Inflammatory macrophage treated with lipopolysaccharide for 4 hours (primary cell): ENCODE measurements at places on chromosomes 16 and 17.

- DNase-seq = no peak
Observed at GRCh38 chr16:50884066-50884860, 142.4 kb downstream of the CYLD start.

GRCh38 chr16:55444754-55445485 lies 34.1 kb upstream of the MMP2 start:
- DNase-seq = peak; percentile 96

DNA sequence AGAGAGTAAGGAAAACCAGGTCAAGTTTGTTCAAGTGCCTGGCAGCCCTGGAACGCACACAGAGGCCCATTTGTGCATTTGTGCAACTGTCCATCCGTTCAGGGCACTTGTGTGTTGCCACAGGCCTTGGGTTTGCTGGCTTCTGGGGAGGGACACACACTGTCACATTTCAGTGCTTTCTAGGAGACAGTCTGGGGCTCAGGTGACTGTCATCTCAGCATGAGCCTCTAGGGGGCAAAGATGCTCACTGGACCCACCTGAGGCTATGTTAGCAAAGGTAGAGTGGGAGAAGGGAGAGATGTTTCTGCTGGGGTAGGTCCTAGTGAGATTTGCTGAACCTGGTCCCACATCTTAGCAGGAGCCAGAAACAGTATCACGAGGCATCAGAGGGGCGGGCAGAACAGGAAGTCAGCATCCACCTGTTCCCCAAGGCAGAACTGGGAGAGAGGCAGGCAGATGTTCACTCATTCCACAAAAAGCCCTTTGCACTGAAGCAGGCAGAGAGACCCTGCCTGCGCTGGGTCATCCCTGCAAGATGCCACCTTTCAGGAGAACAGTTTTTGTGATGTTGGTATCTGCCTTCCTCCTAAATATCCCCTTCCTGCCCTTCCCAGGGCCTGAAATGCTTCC lies 48.5 kb downstream of the RAI1 start:
- DNase-seq = no peak

- no peak for DNase-seq
Observed at GRCh38 chr16:17345043-17345442, 125.7 kb downstream of the XYLT1 start.

GRCh38 chr17:74520016-74520434 lies 11.2 kb downstream of the CD300LB start:
- peak; percentile 75 for DNase-seq

- no peak for DNase-seq
Observed at GRCh38 chr17:12282056-12282455, 261.4 kb downstream of the MAP2K4 start.

DNA sequence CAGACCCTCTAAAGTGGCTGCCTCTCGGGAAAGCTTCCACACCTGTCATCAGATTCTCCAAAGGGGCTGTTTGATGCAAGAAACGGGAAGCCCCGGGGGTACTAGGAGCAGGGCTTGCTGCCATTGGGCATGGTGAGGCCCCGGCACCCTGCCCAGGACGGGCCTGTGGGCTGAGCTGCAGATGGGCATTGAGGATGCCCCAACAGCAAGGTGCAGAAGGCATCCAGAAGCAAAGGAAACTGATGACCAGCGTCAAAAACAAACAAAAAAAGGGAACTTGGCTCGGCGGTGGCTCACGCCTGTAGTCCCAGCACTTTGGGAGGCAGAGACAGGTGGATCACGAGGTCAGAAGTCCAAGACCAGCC lies 1.5 kb upstream of the LIMD2 start:
- peak; percentile 37 for DNase-seq

DNA sequence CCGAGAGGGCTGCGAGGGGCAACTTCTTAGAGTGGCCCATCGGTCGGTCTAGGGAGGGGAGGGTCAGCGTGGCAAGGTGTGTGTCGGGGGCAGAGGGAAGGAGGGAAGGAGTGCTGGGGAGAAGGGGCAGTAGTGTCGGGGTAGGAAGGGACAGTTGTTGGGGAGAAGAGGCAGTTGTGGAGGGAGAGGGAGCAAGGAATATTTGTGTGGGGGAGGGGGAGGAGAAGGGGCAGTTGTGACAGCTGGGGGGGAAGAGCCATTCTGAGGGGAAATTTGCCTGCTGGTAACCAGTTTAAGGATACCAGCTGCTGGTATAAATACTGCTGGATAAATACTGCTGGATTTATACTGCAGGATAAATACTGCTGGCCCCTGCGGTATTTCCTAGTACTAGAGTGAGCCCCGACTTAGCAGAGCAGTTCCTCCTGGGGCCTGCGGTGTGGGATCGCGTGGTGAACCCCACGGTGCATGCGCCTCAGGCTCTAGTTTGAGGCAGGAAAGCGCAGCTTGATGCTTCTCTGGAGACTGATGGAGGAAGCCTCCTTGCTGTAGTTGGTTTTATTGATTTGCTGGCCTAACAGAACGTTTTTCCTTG lies 309 bp downstream of the DNAH2 start:
- DNase-seq = peak; percentile 11

- DNase-seq = no peak
Observed at GRCh38 chr17:38451030-38451839, 23.0 kb downstream of the ARHGAP23 start.

- DNase-seq = no peak
Observed at GRCh38 chr16:57611706-57612105, 16.7 kb upstream of the ADGRG1 start.

GRCh38 chr17:55093353-55093752 lies 124.8 kb downstream of the STXBP4 start:
- DNase-seq = no peak

- no peak for DNase-seq
Observed at GRCh38 chr16:19672378-19672777, 45.6 kb downstream of the KNOP1 start.

DNA sequence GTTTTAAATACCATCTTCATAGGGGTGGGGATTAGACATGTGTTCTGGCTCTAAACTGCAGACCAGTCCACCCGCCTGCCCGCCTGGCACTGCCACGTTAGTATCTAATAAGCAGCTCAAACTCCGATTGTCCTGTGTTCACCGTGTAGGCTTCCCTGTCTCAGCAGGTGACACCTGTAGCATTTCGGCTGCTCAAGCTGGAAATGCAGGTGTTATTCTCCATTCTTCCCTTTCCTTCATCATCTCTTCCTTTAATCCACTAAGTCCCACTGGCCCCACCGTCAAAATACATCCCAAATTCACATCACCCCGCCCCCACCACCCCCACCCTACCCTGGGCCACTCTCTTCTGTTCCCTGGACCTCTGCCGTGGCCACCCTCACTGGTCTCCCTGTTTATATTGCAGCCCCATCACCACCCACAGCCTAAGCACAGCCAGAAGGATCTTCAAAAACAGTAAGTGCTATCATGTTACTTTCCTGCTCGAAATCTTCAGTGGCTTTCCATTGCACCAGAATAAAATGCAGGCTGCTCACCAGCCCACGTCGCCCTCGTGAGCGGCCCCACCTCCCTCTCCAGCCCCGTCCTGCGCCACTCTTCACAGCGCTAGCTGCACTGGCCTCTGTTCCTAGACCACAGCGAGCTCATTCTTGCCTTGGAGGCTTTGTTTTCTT lies 65.1 kb downstream of the RTN4RL1 start:
- DNase-seq = no peak

DNA sequence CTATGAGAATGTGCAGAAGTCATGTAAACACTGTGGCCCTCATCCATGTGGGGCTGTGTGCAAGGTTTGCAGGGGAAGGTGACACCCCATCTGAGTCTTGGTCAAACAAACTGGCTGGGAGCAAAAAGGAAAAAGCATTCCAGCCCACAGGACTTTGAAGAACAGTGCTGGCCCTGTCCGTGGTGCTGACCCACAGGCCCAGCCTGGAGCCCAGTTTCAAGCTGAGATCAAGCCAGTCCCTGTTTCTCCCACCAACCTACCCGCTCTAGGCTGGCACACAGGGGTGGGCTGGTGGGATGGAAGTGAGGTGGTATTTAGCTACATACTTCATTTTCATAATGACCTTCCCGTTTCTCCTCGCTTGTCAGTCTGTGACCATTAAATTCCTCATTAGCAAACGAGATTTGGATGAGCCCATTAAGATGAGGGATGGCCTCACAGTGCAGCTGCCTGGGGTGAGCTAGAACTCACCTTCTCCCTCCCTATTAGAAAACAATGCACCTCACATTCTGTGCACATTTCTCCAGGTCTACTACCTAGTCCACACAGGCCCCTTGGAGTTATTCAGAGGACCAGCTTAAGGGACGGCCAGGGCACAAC lies 12.6 kb upstream of the RPL38 start:
- no peak for DNase-seq

DNA sequence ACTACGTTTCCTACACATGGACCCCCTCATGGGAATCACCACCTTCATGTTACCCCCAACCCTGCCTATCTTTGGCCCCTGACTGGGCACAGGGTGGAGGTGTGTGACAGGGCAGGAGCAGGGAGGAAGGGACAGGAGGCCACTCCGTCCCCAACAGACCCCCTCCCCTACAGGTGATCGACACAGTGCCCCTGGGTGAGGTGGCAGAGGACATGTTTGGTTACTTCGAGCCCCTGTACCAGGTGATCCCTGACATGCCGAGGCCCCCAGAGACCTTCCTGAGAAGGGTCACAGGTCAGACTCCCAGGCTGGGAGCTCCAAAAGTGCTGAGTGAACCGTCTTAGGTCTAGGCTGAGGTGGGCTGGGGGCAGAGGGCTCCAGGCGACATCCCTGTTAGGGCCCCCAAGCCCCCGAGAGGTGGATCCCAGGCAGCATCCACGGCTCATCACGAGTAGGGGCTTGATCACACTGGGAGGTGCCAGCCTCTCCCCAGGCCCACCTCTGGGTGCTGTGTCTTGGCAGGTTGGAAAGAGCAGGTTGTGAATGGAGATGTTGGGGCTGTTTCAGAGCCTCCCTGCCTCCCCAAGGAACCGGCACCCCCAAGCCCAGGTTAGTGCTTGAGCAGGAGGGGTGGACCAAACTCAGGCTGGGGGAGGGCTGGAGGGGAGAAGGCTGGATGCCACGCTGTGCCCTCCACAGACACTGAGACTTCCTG lies 1.5 kb downstream of the ACBD4 start:
- no peak for DNase-seq

- no peak for DNase-seq
Observed at GRCh38 chr16:53457670-53458069, 23.4 kb downstream of the RBL2 start.

GRCh38 chr16:63082101-63082500 lies 1045.9 kb upstream of the CDH8 start:
- DNase-seq = no peak

DNA sequence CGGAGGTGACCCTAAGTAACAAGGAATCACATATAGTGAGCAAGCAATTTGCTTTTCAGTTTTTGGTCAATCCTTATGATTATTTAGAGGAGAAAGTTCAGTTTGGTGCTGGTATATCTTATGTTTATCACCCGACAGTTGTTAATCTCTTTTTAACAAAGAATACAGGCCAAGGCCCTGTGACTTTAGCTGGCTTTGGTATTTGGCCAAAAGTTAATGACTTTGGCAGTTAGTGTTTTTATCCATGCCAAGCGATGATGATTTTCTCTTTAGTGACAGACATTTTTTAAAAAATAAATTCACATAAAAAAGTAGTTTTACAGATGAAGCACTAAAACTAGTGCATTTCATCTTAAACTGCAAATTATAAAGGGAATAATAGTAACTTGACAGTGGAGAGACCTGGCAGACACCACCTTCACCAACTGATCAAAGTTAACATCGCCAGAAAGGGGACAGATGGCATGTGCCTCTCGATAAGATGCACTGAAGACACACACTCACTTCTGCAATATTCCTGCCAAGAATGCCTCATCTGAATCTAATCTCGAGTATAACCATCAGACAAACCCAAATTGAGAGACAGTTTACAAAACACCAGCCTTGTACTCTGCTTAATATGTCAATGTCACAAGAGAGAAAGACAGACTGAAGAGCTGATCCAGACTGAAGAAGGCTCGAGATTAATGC lies 6.9 kb downstream of the DEXI start:
- no peak for DNase-seq

GRCh38 chr17:2613089-2613808 lies 19.8 kb downstream of the PAFAH1B1 start:
- DNase-seq = no peak

GRCh38 chr16:52578007-52578828 lies 31.3 kb upstream of the TOX3 start:
- DNase-seq = no peak
